Activated CD8-positive, alpha-beta T cell treated with anti-CD3 and anti-CD28 coated beads, Interleukin-2, amount 10 ng/mL, durations not matched to agents 7 days and 5 days (primary cell): ENCODE measurements at places on chromosomes 6 and 20.

- DNase-seq, result no peak
Measured at GRCh38 chr6:107764684-107765460, 59.2 kb downstream of the SCML4 start.

- no peak for DNase-seq
Measured at GRCh38 chr6:15317934-15318902, 72.3 kb downstream of the JARID2 start.

DNA sequence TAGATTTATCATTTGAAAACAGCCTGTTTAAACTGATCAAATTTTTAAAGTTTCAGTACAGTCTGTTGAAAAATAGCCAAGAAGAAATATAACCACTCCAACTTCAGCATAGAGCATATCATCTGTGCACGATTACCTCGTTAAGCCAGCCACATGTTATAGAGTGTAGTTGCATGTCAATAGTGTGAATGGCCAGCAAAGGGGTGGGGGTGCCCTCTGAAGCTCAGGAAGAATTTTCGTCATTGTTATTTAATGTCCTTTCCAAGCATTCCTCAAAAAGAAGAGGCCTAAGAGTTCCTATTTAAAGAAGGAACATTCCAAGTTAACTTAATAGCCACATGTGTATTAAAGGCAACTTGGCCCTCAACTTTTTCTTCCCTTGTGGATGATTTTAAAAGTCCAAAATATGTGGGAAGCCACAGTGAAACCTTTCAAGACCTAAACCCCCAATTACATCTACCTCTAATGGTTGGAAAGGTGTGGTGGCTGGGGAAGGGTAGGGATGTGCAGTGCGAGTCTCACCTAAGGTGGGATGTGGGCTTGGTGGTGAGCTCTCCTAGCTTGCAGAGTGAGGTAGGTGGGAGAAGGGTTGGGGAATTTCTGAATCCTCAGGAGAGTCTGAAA lies 1.8 kb upstream of the CCN2 start:
- DNase-seq, result no peak

DNA sequence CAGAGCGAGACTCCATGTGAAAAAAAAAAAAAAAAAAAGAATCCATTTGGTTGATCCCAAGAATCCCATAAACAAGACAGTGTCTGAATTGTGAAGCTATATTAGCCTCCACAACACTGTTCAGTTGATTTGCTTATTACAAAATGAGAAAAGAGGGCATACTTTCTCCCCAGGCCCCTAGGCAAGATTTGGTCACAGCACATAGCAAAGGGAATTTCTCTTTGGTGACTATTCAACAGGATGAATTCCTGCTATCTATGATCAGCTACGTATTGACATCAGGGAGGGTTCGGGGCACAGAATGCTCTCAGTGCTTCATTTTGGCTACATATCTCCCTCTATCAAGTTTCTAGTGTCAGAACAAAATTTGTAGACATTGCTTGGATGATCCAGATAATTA lies 20.2 kb upstream of the SLC22A3 start:
- DNase-seq, result no peak

- no peak for DNase-seq
Measured at GRCh38 chr6:123909989-123910388, 106.3 kb downstream of the NKAIN2 start.

GRCh38 chr6:106249658-106250057 lies 75.9 kb downstream of the ATG5 start:
- no peak for DNase-seq

GRCh38 chr6:116535109-116535508 lies 10.4 kb downstream of the TRAPPC3L start:
- DNase-seq, result no peak

- DNase-seq, result peak; percentile 71
Measured at GRCh38 chr6:139135578-139136545, 982 bp downstream of the HECA start.

GRCh38 chr20:42379385-42379784 lies 761.2 kb upstream of the CHD6 start:
- DNase-seq, result no peak

DNA sequence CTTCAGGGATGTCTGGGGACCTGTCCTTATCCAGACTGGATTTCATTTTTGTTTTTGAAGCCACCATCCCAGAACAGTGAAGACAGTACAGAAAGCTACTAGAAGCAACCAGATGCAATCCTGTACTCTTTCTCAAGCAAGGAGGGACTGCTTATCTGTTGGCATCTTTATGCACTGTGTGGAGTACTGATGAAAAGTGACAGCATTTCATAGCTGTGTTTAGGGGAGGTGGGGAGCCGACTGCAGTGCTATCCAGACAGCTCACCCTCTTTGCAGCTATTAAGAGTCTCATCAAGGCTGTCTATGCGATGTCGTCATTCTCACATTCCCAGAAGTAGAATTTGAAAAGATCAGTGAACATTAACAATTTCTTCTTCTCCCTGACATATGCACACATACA lies 5.5 kb downstream of the ZDHHC14 start:
- DNase-seq, result no peak

GRCh38 chr20:25486377-25486776 lies 78.9 kb downstream of the GINS1 start:
- DNase-seq, result no peak

DNA sequence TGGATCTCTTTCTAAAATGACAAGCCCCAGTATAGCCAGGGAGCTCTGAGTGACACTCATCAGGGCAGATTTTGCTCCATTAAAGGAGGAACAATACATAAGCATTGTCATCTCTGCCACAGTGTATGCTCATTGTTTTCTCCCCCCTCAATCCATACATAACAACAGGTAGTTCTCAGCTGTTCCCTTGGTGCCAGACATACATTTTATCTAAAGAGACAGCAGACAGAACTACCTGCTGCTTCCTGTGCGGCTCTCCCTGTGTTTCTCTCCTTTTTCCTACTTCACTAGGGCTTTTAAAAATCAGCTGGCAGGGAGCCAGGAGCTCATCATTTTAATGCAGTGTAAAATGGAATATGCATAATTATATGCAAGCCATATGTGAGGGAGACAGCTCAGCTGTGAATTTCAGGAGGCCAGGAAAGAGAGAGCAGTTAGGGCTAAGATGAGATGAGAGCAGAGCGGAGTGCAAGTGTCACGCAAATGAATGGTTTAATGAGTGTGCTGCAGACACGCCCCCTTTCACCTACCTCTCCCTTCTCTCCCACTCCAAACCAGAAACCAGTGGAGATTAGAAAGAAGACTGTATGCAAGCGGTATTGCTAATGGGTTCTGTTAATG lies 96.0 kb downstream of the SOBP start:
- no peak for DNase-seq

- no peak for DNase-seq
Measured at GRCh38 chr20:45390931-45391330, 12.8 kb upstream of the TP53TG5 start.

- DNase-seq, result no peak
Measured at GRCh38 chr6:112296122-112296521, 41.8 kb upstream of the LAMA4 start.

DNA sequence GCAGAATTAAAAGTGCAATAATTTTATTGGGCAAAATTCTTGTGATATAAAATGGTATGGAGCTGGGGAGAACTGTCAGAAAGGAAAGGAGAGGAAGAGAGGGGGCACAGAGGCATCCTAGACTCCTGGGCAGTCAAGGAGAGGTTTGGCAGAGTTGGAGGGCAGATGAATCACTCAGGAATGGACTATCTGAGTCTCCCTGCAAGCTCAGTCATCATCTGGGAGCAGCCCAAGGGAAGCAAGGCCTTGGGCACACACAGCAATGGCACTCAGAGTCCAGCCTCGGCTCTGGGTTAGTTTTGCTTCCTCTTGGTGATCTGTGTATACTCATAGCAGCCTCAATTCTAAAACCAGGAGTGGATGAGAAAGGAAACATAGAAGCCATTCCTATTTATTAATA lies 67.2 kb downstream of the SLC22A1 start:
- DNase-seq, result no peak

DNA sequence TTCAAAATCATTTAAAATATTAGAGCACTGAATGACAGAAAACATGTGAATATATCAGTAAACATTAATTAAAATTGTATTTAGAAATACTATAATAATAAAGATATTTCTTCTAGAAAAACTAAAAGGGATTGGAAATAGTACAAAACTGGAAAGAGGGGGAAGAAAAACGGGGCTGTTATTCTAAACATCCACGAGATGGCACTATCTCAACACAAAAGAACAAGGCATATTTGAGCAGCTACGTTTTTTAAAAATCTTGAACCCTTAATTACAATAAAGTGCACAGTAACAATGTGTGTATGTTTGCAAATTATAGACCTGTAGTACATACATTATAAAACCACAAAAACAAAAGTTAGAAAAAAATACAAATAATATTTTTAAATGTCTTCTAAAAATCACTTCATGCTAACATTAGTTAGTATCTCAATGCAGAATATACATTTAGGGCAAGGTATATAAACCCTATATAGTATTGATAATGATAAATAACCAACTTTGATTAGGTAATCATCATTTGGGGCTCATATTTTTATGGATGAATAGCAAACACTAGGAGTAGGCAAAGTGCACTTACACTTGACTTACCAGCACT lies 42.5 kb upstream of the PNISR start:
- DNase-seq, result no peak

DNA sequence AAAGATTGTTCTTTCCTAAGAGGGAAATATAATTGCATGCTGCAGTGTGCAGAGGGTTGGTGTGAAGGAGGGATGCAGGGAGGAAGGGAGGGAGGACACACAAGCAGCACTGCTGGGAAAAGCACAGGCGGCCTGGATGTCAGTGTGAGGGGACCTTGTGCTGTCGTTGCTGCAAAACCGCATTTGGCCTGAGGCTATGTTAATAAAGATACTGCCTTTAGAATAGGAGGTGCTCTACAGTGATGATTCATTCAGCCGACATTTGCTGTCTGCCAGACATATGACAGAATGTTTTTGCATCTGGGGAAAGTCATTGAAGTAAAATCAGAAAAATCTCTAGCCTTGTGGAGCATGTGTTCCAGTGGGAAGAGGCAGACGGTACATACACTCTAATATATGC lies 50.5 kb upstream of the TRIM26 start:
- no peak for DNase-seq

DNA sequence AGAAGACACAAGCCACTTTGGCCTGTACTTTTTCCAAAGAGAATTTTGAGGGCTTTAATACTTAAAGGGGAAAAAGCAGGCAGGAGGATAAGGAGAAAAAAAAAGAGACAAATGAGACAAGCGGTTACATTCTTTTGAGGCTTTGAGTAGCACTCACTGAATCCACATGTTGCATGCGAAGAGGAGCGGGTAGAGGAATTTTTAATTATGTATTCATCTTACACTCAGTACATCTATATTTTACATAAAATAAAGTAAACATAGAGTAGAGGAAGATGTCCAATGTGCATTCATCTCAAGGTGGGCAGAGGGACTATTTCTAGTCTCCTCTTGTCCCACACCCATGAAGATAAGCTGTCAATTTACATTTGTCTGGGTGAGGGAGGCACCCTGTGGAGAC lies 266.9 kb downstream of the CD109 start:
- DNase-seq, result no peak

GRCh38 chr6:109237077-109237985 lies 142.0 kb downstream of the CEP57L1 start:
- DNase-seq, result peak; percentile 31

GRCh38 chr6:37971711-37972390 lies 152.3 kb downstream of the ZFAND3 start:
- no peak for DNase-seq

DNA sequence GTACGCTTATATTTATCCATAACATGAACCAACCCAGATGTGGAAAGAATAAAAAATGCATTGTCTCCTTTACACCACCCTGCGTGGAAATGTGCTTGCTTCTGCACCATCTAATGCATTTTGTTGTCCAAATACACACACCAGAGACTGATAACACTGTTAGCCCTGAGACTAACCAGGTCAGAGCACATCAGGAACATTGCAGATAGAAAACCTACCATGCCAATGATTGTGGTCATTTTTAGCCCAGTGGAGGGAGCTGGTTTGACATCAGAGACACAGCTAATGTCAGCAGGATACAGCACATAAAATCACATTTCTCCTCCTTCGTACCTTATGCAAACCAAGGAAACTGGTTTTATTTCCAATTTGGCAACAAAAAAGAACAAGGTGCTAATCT lies 528.7 kb downstream of the DOK5 start:
- no peak for DNase-seq

DNA sequence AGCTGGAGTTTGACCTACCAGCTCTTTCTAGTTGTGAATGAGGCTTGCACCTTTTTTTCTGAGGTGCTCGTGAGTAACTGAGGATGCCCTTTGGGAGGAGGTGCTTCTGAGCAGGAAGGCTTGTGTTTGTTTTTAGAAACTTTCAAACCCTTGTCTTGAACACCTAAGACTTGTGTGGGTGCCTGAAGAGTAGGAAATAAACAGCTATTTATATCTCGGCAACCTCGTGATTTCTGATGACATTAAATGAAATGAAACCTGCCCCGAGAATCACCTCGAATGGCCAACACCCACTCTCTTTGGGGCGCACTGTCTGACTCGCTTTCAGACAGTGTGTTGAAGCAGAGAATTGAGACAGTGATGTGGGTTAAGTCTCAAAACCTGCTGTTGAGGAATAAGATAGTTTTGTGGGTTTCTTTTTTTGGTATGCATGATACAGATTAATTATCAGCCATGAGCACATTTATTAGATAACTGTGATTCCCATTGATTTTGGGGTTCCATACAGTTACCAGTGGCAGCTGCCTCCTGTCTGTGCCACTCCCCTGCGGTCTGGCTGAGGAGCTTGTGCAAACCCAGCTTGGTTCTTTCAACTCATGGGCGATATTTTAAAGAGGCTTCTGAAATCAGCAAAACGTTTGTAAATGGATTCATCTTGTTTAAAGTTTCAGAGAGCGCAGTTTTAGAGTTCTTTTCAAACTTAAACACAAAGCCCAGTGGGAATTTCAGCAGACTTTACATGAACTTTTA lies 8.4 kb downstream of the IRF4 start:
- peak; percentile 56 for DNase-seq

GRCh38 chr6:158174514-158174913 lies 6.4 kb downstream of the GTF2H5 start:
- DNase-seq, result no peak

DNA sequence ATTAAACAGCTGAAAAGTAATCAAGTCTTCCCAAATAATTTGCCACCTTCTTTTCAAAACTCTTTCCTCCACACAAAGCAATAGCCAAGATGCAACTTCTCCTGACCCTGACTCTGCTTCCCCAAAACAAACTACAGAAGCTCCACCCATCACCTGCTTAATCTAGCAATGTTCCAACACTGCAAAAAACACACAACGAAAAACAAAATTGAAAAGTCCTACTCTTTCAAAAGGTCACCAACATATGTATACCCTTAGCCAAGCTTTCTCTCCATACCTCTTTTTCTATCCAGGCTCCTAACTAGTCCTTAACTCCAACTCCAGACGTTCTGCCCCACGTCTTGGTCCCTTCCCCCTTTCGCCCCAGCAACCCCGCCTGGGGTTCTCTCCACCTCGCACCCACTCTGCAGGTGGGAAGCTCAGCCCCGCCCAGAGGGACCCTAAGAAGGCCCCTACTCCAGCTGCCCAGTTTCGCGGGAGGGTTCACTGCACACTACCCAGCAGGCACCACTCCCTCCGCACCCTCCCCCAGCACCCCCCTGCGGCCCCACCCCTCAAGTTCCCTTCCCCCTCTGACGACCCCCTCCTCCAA lies 717 bp downstream of the CSNK2A1 start:
- peak; percentile 40 for DNase-seq

- no peak for DNase-seq
Measured at GRCh38 chr6:103284835-103285234, 1574.9 kb downstream of the HACE1 start.
